ENCODE measurements at places on chromosomes 1 and 21. TPM values are rescaled to one million over a fixed set of nuclear protein-coding genes. Genes with fewer than 3 reads are reported as not detected.

The PTPRC gene
- total RNA-seq = not detected

The OR6N2 gene
- not detected for total RNA-seq

The MAP3K21 gene
- 1.1 TPM for total RNA-seq

The C8A gene
- not detected for total RNA-seq

The KCNN3 gene
- under 0.01 TPM for total RNA-seq

The LY9 gene
- total RNA-seq = not detected

The SLFNL1 gene
- 0.44 TPM for total RNA-seq

The TNFRSF14 gene
- 19.5 TPM for total RNA-seq

The NBPF6 gene
- total RNA-seq = 1.1 TPM

Data from placental pericyte (primary cell).